Thyroid gland (tissue), 4 donors: ENCODE measurements at places on chromosomes 7 and 10. TPM values are rescaled to one million over a fixed set of nuclear protein-coding genes. Genes with fewer than 3 reads are reported as not detected.

DNA sequence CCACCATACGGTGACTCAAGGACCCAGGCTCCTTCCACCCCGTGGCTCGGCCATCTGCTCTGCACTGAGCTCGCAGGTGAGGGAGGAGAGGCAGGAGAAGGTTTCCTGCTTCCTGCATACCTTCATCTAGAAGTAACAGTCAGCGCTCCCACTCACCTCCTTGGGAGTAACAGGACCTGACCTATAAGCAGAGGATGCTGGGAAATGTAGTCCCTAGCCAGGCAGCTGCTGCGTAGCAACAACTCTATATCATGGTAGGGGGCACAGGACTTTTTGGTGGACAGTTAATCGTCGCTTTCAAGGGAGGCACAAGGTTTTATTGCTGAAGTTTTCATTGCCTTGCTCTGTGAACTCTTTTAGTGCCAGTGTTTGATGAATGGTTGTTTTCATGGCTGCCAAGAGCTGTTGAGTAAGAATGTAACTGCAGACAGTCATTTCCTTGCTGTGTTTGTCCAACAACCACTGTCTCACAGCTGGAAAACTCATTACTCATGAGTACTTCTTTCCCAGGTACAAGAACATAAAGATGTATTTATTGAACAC is 10.2 kb upstream of the ZFYVE27 start:
- H3K27ac ChIP-seq, result no peak overlapping the region
- H3K27me3 ChIP-seq, result no peaks in the 10 kb centered on the region
- no peaks in the 10 kb centered on the region for H3K36me3 ChIP-seq
- H3K4me1 ChIP-seq, result no peaks in the 10 kb centered on the region
- DNase-seq, result no peak

- DNase-seq, result no peak
- H3K36me3 ChIP-seq, result no peaks in the 10 kb centered on the region
- H3K4me1 ChIP-seq, result peaks cover 4% of the 10 kb centered on the region
- H3K4me3 ChIP-seq, result no peak overlapping the region
- no peaks in the 10 kb centered on the region for H3K27me3 ChIP-seq
Observed at GRCh38 chr7:44377681-44378421, 52.5 kb upstream of the CAMK2B start.

Gene MPLKIP
- total RNA-seq, result 27.4 TPM

Gene TMEM229A
- not detected for total RNA-seq

GRCh38 chr10:70191972-70192305 is 21.6 kb upstream of the SAR1A start:
- no peaks in the 10 kb centered on the region for H3K4me1 ChIP-seq
- no peak overlapping the region for H3K27ac ChIP-seq
- DNase-seq, result no peak
- no peak overlapping the region for H3K4me3 ChIP-seq
- no peaks in the 10 kb centered on the region for H3K36me3 ChIP-seq

Gene DPYSL4
- 0.96 TPM for total RNA-seq

- peak; percentile 64 for DNase-seq
- H3K4me3 ChIP-seq, result no peak overlapping the region
- peaks cover 46% of the 10 kb centered on the region for H3K4me1 ChIP-seq
- H3K27me3 ChIP-seq, result no peaks in the 10 kb centered on the region
Observed at GRCh38 chr10:59337201-59337652, 25.1 kb downstream of the FAM13C start.

Gene NPC1L1
- not detected for total RNA-seq

- H3K36me3 ChIP-seq, result no peaks in the 10 kb centered on the region
- DNase-seq, result peak; percentile 87
- H3K4me1 ChIP-seq, result peaks cover 12% of the 10 kb centered on the region
- H3K4me3 ChIP-seq, result no peak overlapping the region
- H3K27ac ChIP-seq, result peak overlapping the region; percentile 75
- no peaks in the 10 kb centered on the region for H3K27me3 ChIP-seq
Observed at GRCh38 chr7:137820677-137821420, 25.9 kb downstream of the DGKI start.

Gene CPN1
- total RNA-seq, result not detected
